ENCODE measurements at places on chromosomes 7 and 10.

DNA sequence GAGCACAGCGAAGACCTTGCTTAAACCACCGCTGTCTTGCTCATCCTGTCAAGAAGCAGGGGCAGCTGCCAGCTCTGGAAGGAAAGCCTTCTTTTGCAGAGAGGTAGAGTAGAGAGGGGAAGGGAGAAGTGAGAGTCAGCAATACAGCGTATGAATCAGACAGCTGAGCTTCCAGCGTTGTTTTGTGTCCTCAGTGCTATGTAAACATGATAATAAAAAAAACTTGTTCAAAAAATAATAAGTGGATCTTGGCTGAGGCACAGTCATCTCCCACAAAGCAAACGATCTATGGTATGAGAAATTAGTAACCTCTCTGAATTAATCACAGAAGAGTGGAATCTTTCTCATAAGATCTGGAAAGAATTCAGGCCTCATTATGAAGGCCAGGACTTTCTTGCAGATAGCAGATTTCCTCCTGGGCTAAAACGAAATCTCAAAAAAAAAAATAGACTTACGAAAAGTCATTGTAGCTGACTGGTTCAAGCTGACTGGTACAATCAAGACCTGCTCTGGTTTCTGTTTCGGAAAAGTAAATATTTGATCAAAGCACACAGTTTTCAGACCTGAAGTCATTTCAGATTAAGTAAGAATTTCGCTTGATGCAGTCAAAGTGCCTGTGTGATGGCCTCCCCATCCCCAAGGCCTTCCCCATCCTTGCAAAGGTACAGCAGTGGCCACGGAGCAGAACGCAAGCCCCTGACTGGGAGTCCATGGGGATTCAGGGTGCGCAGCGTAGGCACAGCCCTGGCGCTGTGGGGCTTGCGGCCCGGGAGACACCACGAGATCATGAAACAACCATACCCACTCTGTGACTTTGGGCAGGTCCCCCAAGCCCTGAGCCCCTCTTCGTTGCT lies 29.4 kb downstream of the CHST15 start:
- DNase-seq: peak; percentile 8

- DNase-seq: no peak
Measured at GRCh38 chr7:50298811-50299562, 5.5 kb upstream of the IKZF1 start.

DNA sequence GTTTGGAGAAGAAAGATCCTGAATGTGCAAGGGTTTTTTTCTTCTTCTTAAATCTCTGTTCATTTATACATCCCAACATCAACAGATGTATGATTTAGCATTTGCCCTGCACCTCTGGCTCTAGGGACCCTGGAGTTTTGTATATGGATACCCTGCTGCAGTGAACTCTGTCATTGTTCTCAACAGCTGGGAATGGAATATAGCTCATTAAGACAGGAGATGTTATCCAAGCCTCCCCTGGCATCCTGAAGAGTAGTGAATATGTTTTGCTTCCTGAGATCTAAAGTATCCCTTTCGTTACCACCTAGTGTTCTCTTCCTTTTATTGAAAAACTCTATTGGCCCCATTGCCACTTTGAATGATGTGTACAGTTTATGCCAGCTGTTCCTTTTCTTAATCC lies 275.9 kb downstream of the EXOC4 start:
- no peak for DNase-seq

DNA sequence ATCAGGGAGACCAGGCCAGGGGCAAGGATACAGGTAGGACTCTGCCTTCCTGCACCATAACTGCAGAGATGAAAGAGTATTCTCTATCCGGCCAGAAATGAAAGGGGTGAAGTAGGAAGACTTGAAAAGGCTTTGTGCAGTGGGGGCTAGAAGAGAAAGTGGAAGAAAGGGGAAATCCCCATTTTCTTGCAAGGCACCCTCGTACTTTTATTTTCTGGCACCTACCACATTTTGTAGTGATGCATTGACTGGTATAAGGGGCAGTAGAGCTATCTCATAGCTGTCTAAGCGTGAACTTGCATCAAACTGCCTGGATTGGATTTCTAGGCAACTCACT lies 752 bp upstream of the CAMK2G start:
- DNase-seq: no peak

DNA sequence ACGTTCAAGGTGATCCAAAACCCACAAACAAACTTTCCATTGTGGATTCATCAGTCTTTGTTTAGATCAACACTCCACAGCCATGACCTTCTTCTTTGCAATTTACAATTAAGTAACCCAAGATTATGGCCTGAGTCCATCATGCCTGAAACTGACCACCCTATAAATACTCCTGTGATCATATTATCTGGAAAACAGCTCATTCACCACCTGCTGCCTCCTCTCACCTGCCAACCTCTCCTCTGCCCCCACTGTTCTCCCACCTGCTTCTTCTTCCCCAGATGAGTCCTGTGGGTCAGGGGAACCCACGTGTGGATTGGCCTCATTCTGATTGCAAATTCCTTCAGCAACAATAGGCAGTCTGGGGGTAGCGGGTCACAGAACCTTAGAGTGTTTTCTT lies 81.4 kb downstream of the ABLIM1 start:
- DNase-seq: no peak

DNA sequence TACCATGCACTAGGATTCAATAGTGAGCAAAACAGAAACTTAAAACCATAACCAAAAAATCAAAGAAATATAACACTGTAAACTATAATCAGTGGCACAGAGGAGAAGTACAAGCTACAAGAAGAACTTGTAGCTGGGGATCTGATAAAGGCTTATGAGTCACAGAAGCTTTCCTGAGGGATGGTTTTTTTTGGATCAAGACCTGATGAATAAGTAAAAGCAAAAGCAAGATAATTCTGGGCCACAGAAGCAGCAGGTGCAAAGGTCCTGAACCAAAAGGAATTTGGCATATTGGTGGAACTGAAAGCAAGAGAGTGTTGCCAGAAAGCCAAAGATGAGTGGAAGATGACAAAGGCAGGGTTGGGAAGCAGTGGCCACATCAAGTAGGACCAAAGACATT lies 37.4 kb upstream of the BET1 start:
- DNase-seq: no peak

GRCh38 chr10:69479240-69480067 lies 28.2 kb downstream of the TSPAN15 start:
- no peak for DNase-seq

DNA sequence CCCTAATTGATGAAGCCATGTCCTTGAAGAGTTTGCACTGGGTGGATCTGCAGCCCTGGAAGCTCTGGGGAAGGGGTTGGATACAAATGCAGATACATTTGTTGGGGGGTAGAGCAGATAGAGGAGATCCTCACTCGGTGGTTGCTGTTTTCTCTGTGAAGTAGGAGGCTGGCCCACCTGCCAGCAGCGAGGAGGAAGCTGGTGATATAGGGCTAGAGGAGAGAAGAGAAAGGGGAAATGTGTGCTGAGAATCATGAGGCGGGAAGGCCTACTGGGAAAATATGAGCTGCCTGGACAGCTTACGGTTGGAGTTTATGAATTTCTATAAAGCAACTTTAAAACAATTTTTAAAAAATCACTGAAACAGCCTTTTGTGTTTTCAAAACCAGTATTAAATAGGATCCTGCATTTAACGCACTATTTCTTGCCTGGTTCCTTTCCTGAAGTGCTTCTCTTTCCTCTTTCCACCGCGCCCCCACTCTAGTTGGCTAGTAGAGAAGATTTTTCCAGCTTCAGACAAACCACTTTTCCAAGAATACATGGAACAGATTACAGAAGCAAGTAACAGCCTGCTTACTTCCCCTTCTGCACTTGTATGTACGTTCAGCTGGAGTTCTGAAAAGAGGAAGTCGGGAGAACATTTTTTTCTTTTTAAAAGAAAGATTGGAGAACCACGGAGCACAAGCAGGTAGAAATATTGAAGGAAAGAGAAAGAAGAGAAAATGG lies 100.6 kb upstream of the GLCCI1 start:
- DNase-seq: no peak

DNA sequence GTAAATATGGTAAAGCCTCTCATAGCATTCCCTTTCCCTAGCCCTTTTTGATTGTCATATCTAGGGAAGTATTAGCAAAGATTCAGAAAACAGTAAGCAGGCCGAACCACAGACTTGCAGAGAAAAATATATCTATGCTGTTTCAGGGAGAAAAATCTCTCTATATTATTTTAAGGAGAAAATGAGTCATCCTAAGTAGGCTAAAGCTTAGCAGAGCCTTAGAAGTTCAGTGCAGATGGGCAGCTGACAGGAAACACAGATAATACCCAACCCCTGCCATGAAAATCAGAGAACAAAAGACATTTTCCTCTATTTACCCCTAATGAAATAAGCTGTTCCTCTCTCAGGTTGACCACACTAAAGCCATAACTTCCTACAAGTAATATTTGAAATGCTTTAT lies 16.5 kb downstream of the C1QL3 start:
- no peak for DNase-seq

- no peak for DNase-seq
Measured at GRCh38 chr10:75202321-75203045, 8.1 kb upstream of the VDAC2 start.

DNA sequence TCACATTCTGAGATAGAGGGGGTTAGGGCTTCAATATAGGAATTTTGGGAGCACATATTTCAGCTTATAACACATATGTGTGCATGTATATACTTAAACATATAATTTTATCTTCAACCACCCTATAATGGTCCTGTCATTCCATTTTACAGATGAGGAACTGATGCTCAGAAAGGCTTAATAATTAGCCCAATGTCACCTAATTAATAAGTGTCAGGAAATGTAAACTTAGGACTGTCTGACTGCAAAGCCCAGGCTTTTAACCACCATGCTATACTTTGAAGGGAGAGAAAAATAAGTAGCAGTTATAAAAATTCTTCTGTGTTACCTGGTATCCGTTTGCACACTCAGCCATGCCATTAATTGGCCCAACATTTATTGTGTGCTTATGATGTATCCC lies 172.6 kb downstream of the SKIDA1 start:
- DNase-seq: no peak

Measured in AG04450 (cell line).